ENCODE measurements at places on chromosomes 6 and 20. TPM values are rescaled to one million over a fixed set of nuclear protein-coding genes. Genes with fewer than 3 reads are reported as not detected.

- H3K4me1 ChIP-seq = peaks cover 5% of the 10 kb centered on the region
- H3K36me3 ChIP-seq = no peaks in the 10 kb centered on the region
- H3K27ac ChIP-seq = no peak overlapping the region
- no peak overlapping the region for H3K4me3 ChIP-seq
- DNase-seq = no peak
These were observed 191.1 kb upstream of the CCN2 start for GRCh38 chr6:132142308-132142707.

- H3K4me3 ChIP-seq = no peak overlapping the region
- H3K36me3 ChIP-seq = peaks cover 16% of the 10 kb centered on the region
- no peak for DNase-seq
- H3K4me1 ChIP-seq = peaks cover 3% of the 10 kb centered on the region
- H3K27ac ChIP-seq = no peak overlapping the region
These were observed 88.2 kb downstream of the COL12A1 start for GRCh38 chr6:75117701-75118100.

GRCh38 chr20:36969478-36970186 is 18.1 kb upstream of the SAMHD1 start:
- H3K27ac ChIP-seq = no peak overlapping the region
- H3K36me3 ChIP-seq = no peaks in the 10 kb centered on the region
- H3K4me1 ChIP-seq = no peaks in the 10 kb centered on the region
- no peak for DNase-seq

DNA sequence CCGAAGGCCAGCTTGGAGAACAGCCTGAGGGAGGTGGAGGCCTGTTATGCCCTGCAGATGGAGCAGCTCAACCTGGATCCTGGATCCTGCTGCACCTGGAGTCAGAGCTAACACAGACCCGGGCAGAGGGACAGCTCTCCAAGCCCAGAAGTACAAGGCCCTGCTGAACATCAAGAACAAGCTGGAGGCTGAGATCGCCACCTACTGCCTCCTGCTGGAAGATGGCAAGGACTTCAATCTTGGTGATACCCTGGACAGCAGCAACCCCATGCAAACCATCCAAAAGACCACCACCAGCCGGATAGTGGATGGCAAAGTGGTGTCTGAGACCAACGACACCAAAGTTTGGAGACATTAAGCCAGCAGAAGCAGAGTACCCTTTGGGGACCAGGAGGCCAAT is 223.5 kb upstream of the ID4 start:
- H3K4me1 ChIP-seq = no peaks in the 10 kb centered on the region
- no peak overlapping the region for H3K27ac ChIP-seq

DNA sequence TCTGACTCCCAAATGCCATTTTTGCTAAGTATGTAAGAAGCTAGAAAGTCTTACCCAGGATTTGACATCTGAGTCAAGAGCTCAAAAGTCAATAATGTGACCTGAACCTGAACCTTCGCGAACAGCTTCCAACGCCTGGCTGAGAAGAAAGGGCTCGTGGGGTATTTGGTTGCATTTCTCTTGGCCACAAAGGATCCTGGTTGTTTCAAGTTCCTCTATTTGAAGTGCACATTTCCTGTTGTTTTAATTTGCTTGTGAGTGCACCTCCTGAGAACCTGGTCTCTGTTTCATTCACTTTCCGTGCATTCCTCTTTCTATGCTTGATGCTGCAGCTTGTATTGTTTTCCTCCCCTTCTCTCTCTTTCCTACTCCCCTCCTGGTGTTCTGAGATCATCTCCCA is 212.5 kb downstream of the FOXA2 start:
- H3K27me3 ChIP-seq = peaks cover 2% of the 10 kb centered on the region
- H3K27ac ChIP-seq = no peak overlapping the region
- no peaks in the 10 kb centered on the region for H3K4me1 ChIP-seq

- H3K4me3 ChIP-seq = no peak overlapping the region
- H3K36me3 ChIP-seq = peaks cover 6% of the 10 kb centered on the region
- DNase-seq = no peak
- no peaks in the 10 kb centered on the region for H3K4me1 ChIP-seq
These were observed 384.8 kb upstream of the SOX4 start for GRCh38 chr6:21208796-21209186.

Gene GSTA2
- total RNA-seq = not detected
